CD4-positive, alpha-beta T cell treated with Interleukin-10 for 1 hour (primary cell): ENCODE measurements at places on chromosomes 5 and 9.

GRCh38 chr5:134512661-134512999, 12.8 kb upstream of the JADE2 start:
- no peak for DNase-seq

DNA sequence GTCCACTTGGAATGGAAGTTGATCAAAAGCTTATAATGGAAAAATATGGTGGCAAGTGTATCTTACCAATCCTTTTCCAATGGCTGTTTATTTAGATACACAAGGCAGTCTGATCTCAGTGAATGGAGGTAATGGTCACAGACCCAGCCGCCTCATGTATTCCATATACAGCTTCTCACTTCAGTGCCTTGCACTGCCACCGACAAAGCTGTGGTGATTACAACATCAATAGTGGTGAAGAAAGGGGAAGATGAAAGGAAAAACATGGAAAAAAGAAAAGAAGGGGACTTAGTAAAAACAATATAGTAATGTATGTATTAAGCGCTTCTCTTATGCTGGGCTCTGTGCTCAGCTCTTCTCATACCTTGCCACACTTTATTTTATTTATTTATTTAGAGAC, 297.3 kb upstream of the RASA1 start:
- no peak for DNase-seq

GRCh38 chr5:127810017-127810416, 106.8 kb downstream of the CCDC192 start:
- no peak for DNase-seq

DNA sequence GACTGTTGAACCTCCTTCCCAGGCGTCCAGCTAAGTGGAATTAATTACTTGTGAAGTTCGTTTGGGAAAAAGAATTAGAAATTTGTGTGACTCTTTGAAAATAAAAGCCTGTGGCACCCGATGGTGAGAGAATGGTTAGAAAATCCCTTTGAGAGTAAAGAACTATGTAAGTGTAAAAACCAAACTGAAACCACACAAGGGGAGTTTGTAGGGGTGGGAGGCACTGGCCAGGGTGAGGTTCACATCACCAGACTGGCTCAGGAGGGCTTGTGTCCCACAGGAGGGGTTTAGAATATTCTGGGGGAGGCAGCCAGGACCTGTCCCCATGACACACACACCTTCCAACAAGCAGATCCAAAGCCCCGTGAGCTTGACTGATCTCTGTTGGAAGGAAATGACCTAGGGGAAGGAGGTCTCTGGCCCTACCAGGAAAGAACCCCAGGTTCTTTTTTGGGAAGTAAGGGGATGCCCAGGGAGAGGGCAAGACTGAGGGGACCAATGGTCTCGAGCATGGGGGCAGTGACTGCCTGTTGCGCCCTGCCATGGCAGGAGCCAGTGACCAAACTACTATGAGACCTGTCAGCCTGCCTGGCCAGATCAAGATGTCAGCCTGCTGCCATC, 4.3 kb downstream of the SPATA24 start:
- DNase-seq: no peak

DNA sequence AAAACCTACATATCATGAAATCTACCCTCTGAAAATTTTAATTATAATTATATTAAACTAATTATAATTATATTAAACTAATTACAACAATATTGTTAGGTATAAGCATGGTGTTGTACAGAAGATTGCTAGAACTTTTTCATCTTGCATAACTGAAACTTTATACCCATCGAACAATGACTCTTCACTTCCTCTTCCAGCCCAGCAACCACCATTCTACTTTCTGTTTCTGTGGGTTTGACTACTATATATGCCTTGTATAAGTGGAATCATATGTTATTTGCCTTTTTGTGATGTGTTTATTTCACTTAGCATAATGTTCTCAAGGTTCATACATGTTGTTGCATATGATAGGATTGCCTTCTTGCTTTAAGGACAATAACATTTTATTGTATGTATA, 274.2 kb upstream of the CCNH start:
- no peak for DNase-seq
